CD8-positive, alpha-beta memory T cell (primary cell): ENCODE measurements at places on chromosomes 4 and X. TPM values are rescaled to one million over a fixed set of nuclear protein-coding genes. Genes with fewer than 3 reads are reported as not detected.

Gene MAGEA12
- total RNA-seq: not detected

Gene MAGEB1
- total RNA-seq: not detected

Gene CFAP99
- total RNA-seq: 0.07 TPM

Gene KIT
- total RNA-seq: 0.39 TPM

Gene FAM3A
- total RNA-seq: 29.4 TPM

Gene NXF2B
- not detected for total RNA-seq
